ENCODE measurements at places on chromosomes 5 and 9.

- DNase-seq = no peak
These were observed 61.8 kb downstream of the PRKACG start for GRCh38 chr9:68951879-68952659.

- DNase-seq = no peak
These were observed 23.1 kb downstream of the MAP1B start for GRCh38 chr5:72130351-72130761.

GRCh38 chr5:1011226-1011631 is 2.6 kb downstream of the NKD2 start:
- no peak for DNase-seq

GRCh38 chr5:173474881-173475287 is 141.6 kb downstream of the BOD1 start:
- DNase-seq = no peak

GRCh38 chr9:16206518-16206917 is 653.7 kb downstream of the CCDC171 start:
- no peak for DNase-seq

DNA sequence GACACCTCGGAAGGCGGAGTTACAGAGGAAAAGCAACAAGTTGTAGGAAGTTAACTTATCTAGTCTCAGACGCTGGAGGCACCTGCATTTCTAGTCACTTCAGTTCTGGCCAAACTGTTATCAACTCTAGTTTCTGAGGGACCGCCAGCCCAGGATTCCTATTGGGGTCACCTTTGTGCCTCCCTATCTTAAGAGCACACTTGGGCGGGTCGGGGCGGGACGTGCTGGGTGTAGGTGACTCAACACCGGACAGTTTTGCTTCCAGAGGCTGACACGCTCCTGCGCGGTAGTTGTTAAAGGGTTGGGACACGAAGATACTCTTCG is 679 bp upstream of the KDM4C start:
- DNase-seq = no peak

- DNase-seq = peak; percentile 35
These were observed 180.0 kb upstream of the KLF9 start for GRCh38 chr9:70594386-70594944.

GRCh38 chr5:165370794-165371193 is 1865.4 kb downstream of the MAT2B start:
- DNase-seq = no peak

DNA sequence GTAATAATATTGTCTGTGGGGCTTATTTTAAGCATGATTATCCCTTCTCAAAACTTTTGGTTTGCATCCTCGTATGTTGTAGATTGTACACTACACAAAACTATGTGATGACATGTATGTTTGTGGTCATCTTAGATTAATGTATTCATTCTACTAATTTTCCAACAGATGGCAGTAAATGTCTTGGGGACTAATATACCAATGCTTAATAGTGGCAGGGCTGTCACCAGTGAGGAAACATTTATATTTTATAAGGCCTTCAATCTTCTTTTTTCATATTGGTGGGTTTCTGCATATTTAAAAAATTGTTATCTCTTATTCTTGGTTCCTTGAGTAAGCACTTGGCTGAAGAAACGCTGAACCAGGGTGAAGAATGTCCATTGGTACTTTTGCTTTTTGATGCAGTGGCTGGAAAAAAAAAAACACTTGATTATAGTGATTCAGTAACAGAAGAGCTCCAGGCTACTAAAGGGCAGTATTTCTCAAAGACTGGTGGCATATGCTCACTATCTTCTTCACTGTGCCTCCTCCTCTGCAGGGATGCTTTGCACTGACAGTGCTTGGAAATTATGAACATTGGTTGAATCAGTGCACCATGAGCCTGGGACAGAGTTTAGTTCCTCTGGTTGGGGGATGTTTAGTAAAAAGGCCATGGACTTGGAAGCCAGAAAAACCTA is 530.3 kb downstream of the RASEF start:
- DNase-seq = no peak

DNA sequence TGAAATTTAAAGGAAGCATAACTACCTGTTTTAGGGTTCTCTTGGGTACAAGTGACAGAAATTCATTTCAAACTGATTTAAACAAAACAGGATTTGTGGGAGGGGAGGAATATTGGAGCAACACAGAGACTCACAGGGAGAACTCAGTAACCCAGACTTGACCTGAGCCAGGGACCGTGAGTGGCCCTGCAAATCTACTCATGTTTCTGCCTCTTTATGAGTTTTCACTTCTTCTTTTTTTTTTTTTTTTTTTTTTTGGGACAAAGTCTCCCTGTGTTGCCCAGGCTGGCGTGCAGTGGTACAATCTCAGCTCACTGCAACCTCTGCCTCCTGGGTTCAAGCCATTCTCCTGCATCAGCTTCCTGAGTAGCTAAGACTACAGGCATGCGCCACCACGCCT is 405.6 kb upstream of the ZNF608 start:
- no peak for DNase-seq

DNA sequence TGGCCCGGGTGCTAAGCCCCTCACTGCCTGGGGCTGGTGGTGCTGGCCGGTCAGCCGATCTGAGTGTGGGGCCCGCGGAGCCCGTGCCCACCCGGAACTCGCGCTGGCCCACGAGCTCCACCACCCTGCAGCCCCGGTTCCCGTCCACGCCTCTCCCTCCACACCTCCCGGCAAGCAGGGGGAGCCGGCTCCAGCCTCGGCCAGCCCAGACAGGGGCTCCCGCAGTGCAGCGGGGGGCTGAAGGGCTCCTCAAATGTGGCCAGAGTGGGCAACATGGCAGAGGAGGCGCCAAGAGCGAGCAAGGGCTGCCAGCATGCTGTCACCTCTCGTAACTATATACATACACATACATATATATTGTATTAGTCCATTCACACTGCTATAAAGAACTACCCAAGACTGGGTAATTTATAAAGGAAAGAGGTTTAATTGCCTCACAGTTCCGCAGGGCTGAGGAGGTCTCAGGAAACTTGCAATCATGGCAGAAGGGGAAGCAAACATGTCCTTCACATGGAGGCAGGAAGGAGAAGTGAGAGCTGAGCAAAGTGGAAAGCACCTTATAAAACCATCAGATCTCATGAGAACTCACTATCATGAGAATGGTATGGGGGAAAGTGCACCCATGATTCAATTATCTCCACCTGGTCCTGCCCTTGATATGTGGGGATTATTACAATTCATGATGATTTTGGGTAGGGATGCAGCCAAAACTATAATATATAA is 56.8 kb downstream of the LIX1 start:
- no peak for DNase-seq

DNA sequence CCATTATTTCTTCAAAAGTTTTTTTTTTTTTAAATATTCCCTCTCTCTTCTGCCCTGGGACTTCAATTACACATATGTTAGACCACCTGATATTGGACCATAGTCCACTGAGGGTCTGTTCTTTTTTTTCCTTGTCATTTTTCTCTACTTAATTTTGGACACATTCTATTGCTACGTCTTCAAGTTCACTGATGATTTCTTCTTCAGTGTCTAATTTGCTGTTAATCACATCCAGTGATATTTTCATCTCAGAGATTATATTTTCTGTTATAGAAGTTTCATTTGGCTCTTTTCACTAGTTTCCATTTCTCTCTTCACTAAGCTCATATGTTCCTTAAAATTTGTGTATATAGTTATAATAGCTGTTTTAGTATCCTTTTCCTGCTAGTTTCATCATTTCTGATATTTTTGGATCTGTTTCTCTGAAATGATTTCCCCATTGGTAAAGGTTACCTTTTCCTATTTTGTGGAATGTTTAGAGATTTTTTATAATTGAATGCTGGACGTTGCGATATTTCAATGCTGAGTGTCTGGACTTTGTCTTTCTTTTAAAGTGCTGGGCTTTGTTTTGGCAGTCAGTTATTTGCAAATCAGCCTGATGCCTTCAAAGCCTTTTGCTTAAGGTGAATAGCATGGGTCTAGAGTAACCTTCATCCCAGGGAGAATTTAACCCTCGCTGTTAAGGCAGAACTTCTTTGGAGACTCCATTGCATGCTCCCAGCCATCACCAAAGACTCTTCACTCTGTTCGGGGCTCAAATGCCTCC is 111.8 kb downstream of the TTLL11 start:
- no peak for DNase-seq

DNA sequence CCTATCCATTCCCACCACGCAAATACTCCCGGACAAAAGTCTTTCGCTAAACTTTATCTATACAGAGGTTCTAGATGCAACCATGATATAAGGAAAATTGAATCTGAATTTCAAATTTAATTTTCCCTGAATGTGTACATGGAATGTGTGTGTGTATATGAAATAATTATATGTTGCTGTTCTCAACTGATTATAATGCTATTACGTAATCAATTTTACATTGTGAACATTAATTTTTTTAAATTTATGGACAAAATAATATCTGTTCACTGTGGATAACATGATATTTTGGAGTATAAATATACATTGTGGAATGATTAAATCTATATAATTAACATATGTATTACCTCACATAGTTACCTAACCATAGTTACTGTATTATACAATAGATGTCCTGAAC is 1250.6 kb downstream of the EFNA5 start:
- no peak for DNase-seq

DNA sequence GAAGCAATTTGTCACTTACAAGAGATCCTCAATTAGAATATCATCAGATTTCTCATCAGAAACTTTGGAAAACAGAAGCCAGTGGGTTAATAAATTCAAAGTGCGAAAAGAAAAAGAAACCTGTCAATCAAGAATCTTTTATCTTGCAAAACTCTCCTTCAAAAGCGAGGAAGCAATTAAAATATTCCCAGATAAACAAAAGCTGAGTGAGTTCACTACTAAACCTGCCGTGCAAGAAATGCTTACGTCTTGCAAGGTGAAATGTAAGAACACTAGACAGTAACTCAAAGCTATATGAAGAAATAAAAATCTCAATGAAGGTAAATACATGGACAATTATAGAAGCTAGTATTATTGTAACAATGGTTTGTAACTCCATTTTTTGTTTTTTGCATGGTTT is 62.8 kb upstream of the IL33 start:
- DNase-seq = no peak

DNA sequence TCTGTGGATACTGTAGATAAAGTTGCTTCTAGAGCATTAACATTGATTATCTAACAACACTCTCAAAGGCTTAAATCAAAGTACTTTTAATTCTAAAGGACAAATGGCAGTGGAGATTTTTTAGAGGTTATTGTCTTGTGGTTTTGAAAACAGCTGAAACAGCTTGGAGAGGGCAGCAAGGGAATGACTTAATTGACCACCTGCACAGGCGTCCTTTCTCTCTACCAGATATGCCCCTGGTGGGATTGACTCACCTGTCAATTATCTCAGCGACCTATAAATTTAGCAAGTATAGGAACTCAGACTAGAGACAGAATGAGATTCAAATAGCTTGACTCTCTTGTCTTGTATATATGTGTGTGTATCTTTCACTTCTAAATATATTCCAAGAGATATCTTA is 13.5 kb downstream of the ARL14EPL start:
- no peak for DNase-seq

DNA sequence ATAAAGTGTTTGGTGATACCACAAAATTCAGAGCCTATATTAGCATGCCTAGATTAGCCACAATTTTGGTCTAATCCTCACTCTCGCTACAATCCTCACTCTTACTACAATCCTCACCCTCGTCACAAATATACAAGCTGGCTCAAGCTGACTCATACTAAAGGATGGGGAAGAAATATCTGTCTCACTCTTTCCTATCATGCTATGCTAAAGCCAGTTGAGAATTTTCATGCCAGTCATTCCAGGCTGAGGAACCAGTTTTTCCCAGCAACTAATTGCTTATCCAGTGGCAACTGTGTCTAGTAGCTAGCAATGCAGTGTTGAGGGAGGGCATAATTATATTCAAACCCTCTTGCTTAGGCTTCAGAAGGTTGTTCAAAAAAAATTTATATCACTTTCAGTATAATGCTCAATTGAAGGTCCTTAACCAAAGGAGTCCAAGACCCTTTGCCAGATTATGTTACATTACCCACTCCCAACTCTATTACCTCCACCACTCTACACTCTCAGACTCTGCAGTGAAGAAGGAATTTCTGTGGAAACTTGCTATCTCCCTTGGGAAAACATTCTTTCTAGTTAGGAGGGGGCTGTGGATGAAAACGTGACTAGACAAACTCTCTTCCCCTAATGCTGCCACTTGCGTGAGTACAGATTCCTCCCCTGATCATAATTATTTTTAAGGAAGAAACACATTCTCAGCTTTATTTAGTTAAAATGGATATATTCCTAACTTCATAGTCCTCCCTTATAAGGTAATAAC is 810.3 kb upstream of the ACO1 start:
- DNase-seq = no peak

GRCh38 chr9:82457891-82458290 is 469.3 kb downstream of the SPATA31D1 start:
- DNase-seq = peak; percentile 33

DNA sequence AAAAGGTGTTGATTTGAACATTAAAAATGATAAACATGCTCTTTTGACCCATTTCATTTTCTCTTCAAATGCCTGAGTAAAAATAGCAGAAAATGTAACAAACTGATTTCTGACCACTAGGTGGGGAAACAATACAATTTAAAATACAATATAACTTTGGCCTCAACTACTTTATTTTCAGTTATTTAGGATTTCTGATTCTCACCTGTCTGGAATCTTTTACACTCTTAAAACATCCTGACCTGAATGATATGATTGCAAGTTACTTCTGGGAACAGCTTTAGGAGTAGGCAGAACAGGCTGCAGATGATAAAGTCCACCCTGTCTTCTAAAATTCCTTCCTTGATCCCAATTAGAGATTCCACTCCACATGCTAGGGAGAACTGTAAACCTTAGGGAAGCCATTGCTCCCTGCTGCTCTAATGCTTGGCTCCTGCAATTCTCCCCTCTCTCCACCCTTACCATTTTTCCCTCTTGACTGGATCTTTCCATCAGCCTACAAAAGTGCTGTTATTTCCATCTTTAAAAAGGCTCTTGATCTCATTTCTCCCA is 70.3 kb downstream of the FYB1 start:
- no peak for DNase-seq

DNA sequence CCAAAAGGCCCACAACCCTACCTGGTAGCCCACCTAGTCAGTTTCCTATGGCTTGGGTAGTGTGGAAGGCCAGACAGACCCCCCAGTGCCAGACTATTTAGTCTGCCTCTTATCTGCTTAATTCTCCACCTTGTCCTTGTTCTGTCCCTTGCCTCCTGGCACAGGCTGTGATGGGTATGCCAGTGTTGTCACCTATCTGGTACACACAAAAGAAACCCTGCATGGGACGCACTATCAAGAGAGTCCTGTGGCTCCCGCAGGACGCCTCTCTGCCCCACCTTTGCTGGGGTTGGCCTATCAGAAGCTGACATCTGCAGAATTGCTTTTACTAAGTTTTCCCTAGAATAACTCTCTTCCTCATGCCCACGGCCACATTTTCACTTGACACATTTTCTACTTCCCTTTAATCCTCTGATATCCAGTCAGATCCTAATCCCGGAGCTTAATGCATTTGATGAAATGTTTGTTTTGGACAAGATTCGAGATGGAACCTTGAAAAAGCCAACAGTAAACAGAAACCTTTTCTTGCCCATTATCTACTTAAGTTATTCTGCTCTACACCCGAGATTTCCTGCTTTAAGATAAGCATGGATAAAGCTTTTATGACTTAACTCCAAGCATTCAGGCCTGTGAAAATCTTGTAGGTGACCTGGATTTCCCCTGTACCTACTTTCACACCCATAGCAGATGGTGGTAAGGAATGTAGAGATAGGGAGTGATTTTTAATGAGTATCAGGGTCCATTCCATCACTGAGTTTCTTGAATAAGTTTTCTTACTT is 468.5 kb downstream of the ZNF608 start:
- no peak for DNase-seq
